Right lung (tissue), 10 donors: ENCODE measurements at places on chromosomes 4 and X.

GRCh38 chrX:39396358-39396995 lies 595.2 kb downstream of the MID1IP1 start:
- DNase-seq: no peak

GRCh38 chrX:134013092-134013497 lies 27.7 kb upstream of the GPC3 start:
- DNase-seq: no peak

DNA sequence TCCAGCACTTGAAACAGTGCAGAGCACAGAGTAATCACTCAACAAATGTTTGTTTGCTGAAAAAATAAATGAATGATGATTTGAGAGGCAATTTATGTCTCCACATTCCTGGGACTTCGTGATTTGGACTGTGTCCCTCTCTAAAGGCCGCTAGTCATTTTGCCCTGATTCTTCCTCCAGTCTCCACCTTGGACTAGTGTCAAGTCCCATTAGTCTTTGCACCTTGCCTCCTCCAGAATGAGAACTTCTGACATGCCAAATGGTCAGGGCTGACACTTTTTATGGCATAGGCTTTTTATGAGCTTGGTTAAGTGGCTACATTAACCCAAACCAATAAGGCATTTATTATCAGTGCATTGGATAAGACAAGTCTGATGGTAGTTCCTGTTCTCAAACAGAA lies 65.1 kb upstream of the POF1B start:
- DNase-seq: no peak

DNA sequence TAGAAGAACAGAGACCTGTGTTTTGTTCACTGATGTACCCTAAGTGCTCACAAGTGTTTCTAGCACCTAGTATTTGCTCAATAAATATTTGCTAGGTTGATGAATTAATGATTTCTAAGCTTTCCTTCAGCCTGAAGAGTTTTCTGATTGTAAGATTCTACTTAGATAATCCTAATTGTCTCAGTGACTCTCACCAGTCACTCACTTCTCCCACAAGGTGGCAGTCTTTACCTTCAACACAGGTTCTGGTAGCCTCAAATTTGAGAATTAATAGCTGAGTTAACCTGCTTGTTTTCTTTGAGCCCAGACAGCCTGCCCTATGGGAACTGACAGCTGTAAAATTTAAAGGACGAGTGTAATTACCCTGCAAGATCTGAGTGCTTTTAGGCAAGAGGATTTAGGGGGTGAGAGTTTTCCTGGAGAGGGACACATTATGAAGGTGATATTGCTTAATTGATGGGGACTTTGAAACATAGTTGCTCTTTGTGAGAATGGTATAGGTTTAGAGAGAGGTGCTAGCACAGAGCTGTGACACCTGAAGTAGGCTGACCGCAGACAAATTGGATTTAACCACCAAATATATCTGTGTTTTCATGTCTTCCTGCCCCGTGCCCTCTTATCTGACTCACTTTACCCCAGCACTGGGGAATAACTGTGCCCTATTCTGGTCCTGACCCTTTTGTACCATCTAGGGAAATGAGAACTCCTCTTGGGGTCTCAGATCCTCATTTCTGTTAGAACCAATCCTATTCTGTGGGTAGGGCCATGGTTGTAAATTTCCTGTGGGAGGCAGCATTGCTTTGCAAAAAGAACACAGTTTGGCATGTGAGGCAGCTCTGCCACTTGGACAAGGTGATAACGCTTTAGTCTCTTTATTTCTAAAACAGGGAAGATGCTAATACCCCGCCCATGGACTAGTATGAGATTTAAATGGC lies 27.7 kb downstream of the CD38 start:
- DNase-seq: no peak

DNA sequence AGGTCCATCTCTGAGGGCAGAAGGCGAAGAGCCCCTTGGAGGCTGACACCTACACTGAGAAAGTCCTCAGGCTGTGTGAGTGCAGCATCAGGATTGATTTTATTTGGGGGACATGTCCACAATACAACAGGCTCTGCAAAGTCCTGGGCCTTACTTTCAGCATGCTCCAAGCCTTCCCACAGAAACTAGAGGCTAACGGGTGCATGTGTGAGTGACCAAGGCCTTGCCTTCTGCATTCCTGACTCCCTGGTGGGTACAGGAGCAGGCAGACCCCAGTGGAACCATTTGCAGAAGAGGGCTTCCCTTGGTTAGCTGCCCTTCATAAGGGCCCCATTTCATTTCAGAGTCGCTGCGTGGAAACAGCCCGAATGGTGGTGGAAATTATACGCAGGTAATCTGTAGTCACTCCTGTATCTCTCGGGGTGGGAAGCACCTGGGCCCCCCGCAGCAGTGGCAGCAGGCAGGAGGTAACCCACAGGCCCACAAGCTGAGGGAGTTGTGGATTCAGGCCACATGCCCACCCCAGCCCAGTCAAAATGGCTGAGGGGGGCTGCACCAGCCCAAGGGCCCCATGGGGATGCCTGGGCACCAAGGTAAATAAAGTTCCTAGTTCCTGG lies 37.7 kb downstream of the NSG1 start:
- no peak for DNase-seq

- no peak for DNase-seq
Observed at GRCh38 chrX:153637121-153638040, 9.6 kb upstream of the DUSP9 start.

- DNase-seq: no peak
Observed at GRCh38 chrX:124501586-124501985, 155.2 kb downstream of the SH2D1A start.

GRCh38 chr4:111720866-111721265 lies 424.4 kb upstream of the FAM241A start:
- DNase-seq: no peak

DNA sequence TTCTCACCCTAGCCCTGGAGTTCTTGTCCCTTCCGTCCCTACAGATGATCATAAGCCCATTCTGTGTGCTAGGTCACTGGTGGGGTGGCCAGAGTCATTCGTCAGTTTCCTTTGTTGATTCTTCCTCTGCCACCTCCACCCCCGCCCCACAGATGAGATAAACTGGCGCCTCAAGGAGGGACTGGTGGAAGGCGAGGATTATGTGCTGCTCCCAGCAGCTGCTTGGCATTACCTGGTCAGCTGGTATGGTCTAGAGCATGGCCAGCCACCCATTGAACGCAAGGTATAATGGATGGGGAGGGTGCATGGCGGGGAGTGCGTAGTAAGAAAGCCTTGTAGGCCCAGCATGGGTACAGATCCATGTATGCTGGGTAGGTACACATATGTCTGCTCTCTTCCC lies 6.4 kb downstream of the USP11 start:
- DNase-seq: no peak

- DNase-seq: peak; percentile 62
Observed at GRCh38 chrX:17374619-17375366, at the start of gene NHS. NHS (plus strand) TSS chrX:17375200; CDS start chrX:17375758, 558 bp downstream.

GRCh38 chr4:10011277-10011676 lies 10.0 kb downstream of the SLC2A9 start:
- DNase-seq: no peak

DNA sequence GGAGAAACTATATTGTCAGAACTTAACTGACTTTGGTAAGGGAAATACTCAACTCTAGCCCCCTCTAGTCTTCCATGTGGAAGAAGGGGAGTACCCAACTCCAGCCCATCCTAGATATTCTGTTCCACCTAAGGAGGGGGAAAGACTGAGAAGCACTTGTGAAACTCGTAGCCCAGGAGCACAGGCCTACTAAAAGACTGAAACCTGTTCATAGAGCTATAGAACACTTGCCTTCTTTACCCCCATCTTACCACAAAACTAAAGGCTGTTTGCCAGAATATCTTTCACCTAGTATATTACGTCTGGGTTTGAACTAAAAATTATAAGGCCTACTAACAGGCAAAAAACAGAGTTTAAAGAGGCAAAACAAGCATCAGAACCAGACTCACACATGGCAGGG lies 15.5 kb downstream of the CLDN22 start:
- DNase-seq: no peak

DNA sequence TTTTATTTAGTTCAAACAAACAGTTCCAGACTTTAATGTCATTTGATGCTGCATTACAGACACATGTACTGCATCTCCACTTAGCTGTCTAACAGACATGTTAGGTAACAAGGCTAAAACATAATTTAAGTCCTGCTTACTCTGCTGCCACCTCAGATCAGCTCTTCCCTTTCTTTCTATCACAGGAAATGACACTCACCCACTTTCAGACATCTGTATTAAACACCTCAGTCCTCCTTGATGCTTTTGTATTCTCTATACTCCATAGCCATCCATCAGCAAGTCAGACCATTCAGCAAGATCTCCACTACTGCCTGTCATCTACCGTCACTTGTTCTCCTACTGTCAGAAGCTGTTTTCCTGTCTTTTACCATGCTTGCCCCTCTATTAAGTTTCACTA lies 405.4 kb downstream of the IL15 start:
- DNase-seq: no peak

- no peak for DNase-seq
Observed at GRCh38 chr4:182863501-182863900, 53.7 kb downstream of the DCTD start.

DNA sequence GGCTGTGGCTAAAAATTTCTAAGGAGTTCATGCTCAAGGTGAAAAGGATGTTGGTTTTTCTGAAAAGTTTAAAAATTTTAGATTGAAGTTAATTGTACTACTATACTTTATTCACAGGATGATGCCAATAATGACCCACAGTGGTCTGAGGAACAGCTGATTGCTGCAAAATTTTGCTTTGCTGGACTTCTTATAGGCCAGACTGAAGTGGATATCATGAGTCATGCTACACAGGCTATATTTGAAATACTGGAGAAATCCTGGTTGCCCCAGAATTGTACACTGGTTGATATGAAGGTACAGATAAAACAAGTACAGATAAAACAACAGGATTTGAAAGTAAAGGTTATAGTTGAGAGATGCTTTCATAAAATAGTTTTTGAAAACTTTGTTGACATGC lies 12.2 kb downstream of the PAICS start:
- DNase-seq: no peak

DNA sequence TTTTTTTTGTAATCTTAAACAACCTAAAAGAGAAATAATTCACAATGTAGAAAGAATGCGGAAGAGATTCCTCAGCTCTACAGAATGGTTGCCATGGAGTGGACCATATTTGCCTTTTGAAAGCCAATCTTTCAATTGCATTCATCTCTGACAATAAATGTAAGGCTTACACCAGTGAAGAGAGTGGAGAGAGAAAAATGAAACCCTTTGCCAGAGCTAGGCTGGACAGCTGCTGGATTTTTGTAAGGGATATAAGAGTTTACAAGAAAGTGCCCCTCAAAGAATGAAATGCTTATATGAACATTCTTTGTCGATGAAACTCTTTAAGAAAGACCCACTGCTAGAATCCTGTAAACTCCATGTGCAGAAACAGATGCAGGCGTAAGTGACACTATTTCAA lies 66.0 kb upstream of the FAT1 start:
- no peak for DNase-seq

DNA sequence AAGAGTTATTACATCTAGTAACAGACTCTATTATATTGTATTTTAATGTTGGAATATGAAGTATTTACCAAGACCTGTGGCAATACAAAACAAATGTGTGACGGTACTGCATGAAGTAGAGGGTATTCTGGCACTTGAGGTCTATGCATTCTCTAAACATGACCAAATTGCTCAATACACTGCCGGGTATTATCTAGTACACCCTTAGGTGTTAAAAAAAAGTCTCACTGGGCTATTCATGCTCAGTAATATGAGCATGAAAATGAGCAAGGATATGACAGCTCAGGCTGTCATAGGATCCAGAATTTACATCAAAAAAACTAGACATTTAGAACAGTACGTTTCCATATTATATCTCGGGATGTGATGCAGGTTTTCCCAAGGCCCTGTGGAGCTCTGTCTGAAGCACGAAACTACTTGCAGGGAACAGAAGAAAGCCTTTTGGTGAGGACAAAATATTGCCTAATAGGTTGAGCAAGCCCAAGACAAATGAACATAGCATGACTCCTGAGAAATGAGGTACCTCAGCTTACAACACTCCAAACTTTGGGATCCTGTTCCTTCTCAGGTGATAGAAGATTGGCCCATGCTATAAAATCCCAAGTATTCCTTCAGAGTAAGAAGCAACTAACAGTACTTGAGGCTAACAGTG lies 74.1 kb upstream of the MAOA start:
- no peak for DNase-seq

- DNase-seq: no peak
Observed at GRCh38 chr4:5815641-5816040, 77.2 kb downstream of the CRMP1 start.

DNA sequence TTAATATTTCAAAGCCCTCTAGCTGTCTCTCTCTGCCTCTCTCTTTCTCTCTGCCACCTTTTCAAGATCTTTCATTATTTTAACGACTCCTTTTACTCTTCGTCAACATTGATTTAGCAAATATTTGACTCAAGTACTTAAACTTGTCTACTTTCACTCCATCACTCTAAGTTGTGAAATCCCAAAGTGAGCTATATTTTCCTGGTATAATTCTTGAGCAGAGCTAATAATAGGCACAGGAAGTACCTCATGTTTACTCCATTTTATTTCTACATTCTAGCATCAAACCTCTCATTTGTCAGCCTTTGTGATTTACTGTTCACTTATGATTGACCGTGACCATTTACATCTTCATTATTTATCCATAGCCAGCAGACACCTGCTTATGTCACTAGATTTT lies 482.5 kb downstream of the RPA4 start:
- DNase-seq: peak; percentile 8

DNA sequence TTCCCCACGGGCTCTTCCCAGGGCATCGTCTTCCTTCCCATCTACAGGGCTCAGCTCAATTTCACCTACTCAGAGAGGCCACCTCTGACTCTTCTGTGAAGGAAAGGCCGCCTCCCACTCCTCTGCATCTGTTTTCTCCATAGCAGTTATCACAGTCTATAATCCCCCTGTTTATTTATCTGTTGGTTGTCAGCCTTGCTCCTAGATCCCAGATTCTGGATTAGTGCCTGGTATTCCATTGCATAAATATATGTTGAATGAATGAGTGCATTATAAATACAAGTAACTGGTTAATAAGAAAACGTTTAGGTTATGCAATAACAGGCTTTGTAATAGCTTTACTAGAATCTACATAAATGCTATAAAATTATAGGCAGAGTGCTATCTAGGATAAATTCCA lies 52.9 kb downstream of the NSG1 start:
- DNase-seq: peak; percentile 81

GRCh38 chrX:70013466-70014381 lies 36.0 kb downstream of the AWAT2 start:
- peak; percentile 20 for DNase-seq
